ENCODE measurements at places on chromosomes 5 and 9. TPM values are rescaled to one million over a fixed set of nuclear protein-coding genes. Genes with fewer than 3 reads are reported as not detected.

PDE6A gene
- total RNA-seq, result 0.85 TPM

SRD5A1 gene
- 7.0 TPM for total RNA-seq

GRK6 gene
- total RNA-seq, result 29.7 TPM

OR4F3 gene
- not detected for total RNA-seq

PCDHA7 gene
- 0.41 TPM for total RNA-seq

OTULIN gene
- 13.5 TPM for total RNA-seq

ERBIN gene
- 29.6 TPM for total RNA-seq

PCDHGA8 gene
- total RNA-seq, result 5.7 TPM

NEUROG1 gene
- total RNA-seq, result not detected

INSL6 gene
- total RNA-seq, result not detected

PRDM9 gene
- total RNA-seq, result not detected

TSSK1B gene
- total RNA-seq, result not detected

MRPL36 gene
- 44.9 TPM for total RNA-seq

GRCh38 chr9:84852617-84853301 is 183.2 kb downstream of the NTRK2 start:
- ATAC-seq, result no peak

GRCh38 chr5:65480306-65480865 is 1.3 kb downstream of the ADAMTS6 start:
- ATAC-seq, result peak; percentile 28

GRCh38 chr5:59766427-59767210 is 126.9 kb downstream of the PDE4D start:
- ATAC-seq, result no peak

GRCh38 chr5:128522336-128522735 is 15.7 kb downstream of the FBN2 start:
- ATAC-seq, result no peak

DNA sequence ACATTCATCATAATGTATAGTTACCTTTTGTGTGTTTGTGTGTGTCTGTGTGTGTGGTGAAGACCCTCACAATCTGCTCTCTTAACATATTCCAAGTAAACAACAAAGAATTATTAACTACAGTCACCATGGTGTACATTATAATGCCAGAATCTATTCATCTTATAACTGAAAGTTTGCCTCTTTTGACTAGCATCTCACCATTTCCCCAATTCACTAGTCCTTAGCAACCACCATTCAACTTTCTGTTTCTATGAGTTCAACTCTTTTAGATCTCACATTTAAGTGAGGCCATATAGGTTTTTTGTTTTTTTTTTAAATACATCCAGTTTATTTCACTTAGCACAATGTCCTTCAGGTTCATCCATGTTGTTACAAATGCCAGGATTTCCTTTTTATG is 83.6 kb downstream of the SMC2 start:
- no peak for ATAC-seq

GRCh38 chr9:22975951-22976350 is 529.3 kb downstream of the DMRTA1 start:
- ATAC-seq, result no peak

GRCh38 chr9:126399251-126399650 is 72.6 kb downstream of the MVB12B start:
- ATAC-seq, result no peak

- peak; percentile 78 for ATAC-seq
These were observed 138.1 kb downstream of the C9orf50 start for GRCh38 chr9:129482521-129483414.

DNA sequence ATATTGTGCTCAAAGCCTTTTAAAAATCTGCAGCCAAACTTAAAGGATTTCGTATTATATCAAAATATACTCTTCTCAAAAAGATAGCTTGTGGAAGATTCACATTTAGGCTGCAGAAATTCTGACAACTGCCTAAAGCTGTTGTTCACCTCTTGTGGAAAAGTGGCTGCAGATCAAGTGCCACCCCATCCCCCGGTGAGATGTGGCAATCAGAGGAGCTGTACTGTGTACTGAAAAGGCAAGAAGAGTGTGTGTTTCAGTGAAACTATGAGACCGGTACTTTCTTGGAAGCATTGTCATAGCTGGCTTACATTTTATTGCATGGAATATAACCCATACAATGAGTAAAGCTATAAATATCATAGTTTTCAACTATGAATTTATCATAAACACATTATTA is 64.3 kb downstream of the CDH18 start:
- ATAC-seq, result no peak

GRCh38 chr5:107601076-107601475 is 69.7 kb downstream of the EFNA5 start:
- no peak for ATAC-seq

- peak; percentile 92 for ATAC-seq
These were observed 37.8 kb downstream of the NEURL1B start for GRCh38 chr5:172678902-172679301.

DNA sequence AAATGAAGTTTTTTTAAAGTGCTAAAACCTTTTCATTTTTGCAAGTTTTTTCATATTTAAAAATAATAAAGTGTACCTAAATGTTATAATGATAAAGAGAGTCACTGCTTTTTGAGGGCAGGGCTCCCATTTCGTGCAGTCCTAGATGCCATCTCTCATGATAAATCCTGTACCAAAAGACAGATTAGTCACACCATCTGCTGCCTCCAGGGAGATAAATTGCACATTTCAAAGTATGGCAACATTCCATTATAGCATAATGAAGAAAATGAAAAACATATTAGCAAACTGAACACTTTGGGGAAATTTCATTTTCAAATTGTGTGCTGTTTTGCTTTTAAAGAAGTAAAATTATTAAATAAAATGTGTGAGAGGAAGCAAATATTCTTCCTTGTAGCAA is 257.2 kb downstream of the KIAA0825 start:
- no peak for ATAC-seq

DNA sequence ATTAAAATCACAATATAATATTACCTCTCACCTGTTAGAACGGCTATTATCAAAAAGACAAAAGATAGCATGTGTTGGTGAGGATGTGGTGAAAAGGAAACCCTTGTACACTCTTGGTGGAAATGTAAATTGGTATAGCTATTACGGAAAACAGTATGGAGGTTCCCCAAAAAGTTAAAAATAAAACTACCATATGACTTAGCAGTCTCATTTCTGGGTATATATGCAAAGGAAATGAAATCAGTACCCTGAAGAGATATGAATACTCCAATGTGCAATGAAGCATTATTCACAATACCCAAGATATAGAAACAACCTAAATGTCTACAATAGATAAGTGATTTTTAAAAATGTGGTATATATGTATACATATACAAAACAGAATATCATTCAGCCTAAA is 199.9 kb downstream of the SNX18 start:
- no peak for ATAC-seq

DNA sequence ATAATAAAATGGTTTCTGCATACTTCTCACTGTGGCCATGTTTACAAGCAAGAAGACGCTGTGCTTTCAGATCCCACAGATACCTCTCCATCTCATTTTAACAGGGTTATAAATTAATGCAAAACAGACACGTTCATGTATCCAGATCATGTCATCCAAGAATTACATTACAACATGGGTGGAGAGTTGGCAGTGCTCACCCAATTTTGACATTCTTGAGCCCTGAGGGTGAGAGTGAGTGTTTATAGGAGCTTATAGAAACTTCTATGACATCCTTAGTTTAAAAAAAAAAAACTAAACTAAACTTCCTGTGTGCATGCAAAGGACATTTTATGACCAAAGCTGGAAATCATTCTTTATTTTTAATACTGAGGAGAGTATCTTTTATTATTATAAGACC is 9.1 kb downstream of the PRKACG start:
- ATAC-seq, result no peak

- no peak for ATAC-seq
These were observed 647.8 kb upstream of the ACO1 start for GRCh38 chr9:31736581-31737179.

- no peak for ATAC-seq
These were observed 82.6 kb downstream of the OSTF1 start for GRCh38 chr9:75170898-75171360.

DNA sequence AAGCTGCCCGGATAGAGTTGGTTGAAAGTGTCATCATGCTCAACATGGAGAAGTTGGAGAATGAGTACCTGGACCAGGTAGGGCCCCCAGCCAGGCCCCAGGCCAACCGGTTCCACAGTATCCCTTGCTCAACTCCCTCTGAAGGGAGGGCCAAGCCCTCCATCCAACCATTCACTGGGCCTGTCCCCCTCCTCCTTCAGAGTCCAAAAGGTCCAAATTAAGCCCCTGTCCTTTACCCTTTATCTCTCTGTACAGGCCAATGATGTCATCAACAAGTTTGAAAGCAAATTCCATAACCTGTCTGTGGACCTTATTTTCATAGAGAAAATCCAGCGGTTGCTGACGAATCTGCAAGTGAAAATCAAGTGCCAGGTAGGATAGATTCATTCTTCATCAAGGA is 47.2 kb downstream of the CCDC180 start:
- no peak for ATAC-seq

GRCh38 chr5:143417503-143418139 is 14.1 kb upstream of the NR3C1 start:
- no peak for ATAC-seq

GRCh38 chr9:84314306-84314705 is 26.3 kb downstream of the SLC28A3 start:
- ATAC-seq, result no peak

- peak; percentile 22 for ATAC-seq
These were observed 31.3 kb downstream of the LHX6 start for GRCh38 chr9:122197426-122197825.

- ATAC-seq, result no peak
These were observed 591.8 kb downstream of the PDE4D start for GRCh38 chr5:59301727-59302126.

DNA sequence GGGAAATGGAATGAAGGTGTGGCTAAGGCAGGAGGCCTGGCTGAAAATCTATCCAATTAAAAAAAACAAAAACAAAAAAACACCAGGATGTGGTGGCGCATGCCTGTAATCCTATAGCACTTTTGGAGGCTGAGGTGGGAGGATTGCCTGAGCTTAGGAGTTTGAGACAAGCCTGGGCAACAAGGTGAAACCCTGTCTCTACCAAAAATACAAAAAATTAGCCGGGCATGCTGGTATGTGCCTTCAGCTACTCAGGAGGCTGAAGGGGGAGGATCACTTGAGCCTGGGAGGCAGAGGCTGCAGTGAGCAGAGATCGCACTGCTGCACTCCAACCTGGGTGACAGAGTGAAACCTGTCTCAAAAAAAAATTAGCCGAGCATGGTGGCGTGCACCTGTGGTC is 21.1 kb downstream of the GRHPR start:
- no peak for ATAC-seq

DNA sequence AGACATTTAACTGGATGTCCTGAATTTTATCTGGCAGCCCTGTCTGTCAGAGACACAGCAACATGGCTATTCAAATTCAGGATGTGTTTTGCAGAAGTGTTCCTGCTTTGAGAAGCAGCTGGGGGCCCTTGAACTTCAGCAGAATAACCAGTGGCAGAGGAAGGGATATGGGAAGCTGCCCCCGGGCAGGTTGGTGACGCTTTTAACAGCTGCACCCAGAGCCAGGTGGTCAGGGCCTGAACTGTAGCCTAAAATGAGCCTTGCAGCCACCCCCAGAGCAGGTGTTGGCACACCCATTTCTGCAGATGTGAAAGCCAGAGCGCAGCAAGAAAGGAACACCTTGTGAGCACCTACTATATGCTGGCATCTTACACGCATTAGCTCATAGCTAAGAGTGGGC is 128.7 kb upstream of the BOD1 start:
- no peak for ATAC-seq

DNA sequence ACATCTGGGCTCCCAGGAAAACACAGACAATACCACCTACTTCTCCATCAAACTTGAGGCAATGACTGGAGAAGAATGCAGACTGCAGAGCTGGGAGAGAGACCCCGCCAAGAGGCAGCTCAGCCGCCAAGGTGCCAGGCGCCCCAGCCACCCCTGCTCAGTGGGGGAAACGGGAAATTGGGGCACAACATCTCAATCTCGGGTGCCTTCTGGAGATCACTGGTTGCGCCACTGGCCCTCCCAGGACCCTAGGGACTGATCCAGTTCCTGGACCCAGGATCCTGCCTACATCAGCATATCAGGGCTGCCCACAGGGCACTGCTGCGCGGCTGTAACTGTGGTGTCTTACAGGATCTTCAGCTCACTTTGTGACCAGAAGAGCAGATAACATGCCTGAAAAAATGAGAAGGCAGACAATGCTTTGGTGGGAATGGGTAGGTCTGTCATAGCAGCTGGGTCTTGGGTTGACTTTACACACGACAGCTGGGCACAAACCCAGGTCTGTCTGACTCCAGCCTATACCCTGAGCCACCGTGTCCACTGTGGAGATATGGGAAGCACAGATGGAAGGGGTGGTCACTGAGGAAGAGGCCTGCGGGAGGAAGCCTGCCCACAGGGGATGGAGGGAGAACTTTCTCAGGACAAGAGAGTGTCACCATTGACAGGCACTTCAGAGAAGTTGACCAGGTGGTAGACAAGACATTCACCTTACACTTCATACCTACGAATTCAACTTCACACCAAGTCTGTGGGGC is 135.2 kb upstream of the RAPGEF1 start:
- no peak for ATAC-seq

DNA sequence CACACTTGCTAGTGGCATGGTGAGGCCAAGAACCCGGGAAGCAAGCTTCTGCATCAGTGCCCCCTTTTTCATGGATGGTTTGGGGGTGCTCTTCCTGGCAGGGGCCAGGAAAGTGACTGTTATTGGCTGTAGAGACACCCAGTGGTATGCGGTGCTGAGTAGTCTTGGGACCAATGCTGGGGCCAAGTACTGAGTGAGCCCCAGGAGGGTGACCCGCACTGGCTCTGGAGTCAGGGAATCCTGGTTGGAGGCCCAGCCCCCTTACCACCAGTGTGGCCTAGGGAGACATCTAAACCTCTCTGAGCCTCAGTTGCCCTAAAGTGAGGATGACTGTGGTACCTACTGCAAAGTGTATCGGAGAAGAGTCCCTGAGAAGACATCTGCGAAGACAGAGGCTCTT is 41.2 kb upstream of the SYNPO start:
- ATAC-seq, result no peak

GRCh38 chr9:113493203-113493520 is 29.6 kb downstream of the RGS3 start:
- peak; percentile 35 for ATAC-seq

DNA sequence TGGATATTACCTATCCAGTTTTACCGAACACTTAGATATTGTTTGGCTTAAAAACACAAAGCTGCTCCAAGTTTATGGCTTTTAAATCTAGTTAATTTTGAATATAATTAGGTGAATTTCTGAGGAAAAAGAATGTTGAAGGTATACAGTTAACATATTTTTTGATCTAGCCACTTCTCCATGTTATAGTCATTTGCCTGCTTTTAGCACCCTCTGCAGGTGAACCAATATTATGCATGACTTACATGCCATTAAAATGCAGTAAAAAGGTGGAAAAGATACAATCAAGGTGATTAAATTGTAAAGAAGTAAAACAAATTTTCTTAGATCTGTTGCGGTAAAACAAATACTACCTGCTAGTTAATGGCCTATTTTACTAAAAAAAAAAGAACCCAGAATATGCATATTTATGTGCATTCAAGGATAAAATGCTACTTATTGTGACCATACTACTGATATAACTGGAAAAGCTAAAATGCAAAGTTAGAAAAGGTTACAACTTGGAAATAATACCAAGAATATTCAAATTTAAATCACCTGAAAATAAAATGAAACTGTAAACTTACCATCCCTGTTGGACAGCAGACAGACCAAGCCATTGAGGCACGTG is 132.1 kb downstream of the AP3B1 start:
- ATAC-seq, result no peak

- ATAC-seq, result no peak
These were observed 8.9 kb upstream of the SPIN1 start for GRCh38 chr9:88379352-88379751.
